ENCODE measurements at places on chromosomes 13 and 19.
A peak's percentile ranks its signal among the peaks of the same experiment; 100 is the strongest.

DNA sequence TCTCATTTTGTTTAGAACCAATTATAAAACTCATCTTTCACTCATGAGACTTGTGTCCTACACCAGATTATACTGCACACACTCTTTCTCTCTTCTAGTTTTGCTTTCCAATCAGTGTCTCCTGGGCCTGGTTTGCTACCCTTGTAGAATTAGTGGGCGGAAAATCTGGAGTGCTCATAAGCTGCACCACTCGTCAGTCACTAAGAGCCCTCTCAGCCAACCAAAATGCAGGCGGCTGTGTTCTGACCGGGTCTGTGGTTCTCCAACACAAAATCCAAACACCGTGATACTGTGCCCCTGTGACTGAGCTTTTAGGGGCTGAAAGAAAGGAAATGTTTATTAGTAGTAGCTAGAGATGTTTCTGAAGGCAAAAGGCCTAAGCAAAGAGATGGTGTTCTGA lies 83.7 kb upstream of the OBI1 start:
- no peak for DNase-seq

- no peak for DNase-seq
Measured at GRCh38 chr13:36973621-36974295, 25.4 kb downstream of the ALG5 start.

GRCh38 chr13:114126789-114127472 lies 5.5 kb downstream of the RASA3 start:
- no peak for DNase-seq

- no peak for DNase-seq
Measured at GRCh38 chr13:113420232-113420631, 33.1 kb downstream of the ADPRHL1 start.

DNA sequence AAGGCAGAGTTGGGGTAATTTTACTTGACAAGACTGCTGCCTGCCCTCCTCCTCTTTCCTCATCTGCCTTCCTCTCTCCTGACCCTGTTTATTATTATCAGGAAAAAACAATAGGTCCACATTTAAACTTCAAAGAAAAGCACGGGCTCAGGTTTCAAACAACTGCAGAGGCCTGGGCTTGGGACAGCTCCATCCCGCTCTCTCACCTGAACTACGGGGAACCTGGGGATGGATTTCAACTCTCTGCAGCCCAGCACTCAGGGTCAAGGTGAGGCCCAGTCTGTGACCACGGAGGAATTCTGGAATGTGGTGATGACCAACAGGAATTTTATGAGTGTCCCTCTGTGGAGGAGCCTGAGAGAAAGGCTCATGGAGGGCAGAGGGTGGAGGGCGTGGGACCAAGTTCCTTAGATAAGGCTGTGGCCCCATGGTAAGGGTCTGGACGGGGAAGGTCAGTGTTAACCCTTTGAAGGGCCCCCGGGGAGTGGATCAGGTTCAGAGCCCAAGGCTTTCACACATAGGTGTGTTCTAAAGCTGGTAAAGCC lies 220.8 kb upstream of the MAB21L1 start:
- no peak for DNase-seq

GRCh38 chr13:112984501-112984900 lies 15.5 kb downstream of the MCF2L start:
- DNase-seq = no peak

- DNase-seq = peak; percentile 92
Measured at GRCh38 chr19:33521480-33522370, at the start of gene PEPD. Gene PEPD, minus strand, starts transcription at chr19:33521791. Its CDS starts 31 bp downstream, at chr19:33521760.

GRCh38 chr13:50493683-50494082 lies 349.8 kb downstream of the DLEU7 start:
- DNase-seq = no peak

DNA sequence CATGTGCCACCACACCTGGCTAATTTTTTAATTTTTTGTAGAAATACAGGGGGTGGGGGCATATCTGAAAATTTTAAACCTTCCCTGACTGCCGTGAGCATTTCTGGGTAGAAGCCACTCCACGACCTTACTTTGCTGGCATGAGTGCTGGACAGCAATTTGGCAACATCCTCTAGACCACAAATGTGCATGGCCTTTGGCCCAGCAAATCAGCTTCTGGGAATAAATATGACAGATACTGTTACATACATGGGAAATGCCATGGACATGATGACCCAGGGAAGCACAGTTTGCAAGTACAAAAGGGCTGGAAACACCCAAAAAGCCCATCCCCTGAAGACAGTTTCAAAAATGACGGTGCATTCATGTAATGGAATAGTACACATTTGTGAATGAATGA lies 3.2 kb upstream of the PVR start:
- no peak for DNase-seq

DNA sequence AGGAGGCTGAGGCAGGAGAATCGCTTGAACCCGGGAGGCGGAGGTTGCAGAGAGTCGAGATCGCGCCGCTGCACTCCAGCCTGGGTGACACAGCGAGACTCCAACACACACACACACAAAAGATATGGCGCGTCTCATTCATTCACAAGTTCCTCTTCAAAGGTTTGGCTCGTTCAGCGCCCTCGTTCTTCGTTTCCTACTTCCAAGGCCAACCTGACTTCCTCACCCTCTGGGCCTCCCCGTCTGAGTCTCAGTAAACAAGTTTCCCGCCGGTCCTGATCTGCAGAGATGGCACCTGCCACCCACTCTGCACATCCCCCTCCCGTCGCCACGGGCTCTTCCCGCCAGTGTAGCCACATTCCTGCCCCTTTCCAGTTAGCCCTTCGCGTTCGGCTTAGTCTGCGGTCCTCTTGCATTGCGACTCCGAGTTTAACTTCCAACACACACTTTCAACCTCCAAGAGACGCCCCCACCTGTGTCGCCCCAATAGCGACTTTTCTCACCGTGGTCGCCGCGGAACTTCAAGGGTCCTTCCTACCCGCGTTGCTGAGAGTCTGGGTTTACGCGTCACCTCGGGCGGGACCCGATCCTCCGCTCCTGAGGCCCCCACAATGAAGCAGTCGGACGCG lies 1.3 kb upstream of the BSG start:
- no peak for DNase-seq

DNA sequence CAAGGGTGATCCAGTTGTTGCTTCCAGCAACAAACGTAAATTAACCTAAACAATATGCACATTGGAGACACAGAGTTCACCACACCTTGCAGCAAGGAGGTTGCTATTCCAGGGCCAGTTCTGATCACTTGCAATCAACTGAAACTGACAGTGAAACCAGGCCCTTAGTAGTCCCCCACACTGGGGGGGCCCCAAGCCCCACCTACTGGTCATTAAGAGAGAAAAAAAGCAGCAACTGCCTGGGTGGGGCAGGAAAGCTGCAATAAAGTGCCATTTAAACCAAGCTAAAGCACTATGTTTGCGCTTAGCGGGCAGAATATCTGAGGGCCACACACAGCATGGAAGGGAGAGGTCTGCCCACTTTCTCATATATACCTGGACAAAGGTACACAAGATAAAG lies 51.5 kb downstream of the ATP7B start:
- DNase-seq = no peak

DNA sequence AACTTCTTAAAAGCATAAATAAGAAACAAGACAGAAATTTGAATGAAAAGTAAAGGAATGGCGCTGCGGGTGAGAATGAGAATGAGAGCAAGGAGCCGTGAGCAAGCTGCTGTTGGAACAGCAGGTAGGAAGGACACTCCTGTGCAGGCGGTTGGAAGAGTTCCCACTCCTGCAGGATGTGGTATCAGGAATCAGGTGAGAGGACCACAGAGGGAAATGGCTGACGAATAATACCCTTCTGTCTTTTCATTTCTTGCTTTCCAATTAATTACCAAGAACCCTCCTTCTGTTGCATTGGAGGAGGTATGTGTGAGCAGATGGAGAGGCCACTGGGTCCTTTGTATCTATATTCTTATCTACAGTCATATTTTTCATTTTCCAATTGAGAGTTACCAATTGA lies 1504.2 kb downstream of the EFNB2 start:
- DNase-seq = peak; percentile 62

- DNase-seq = no peak
Measured at GRCh38 chr19:2608602-2608922, 93.9 kb downstream of the GNG7 start.

- DNase-seq = no peak
Measured at GRCh38 chr13:58238972-58239773, 607.6 kb downstream of the PCDH17 start.

DNA sequence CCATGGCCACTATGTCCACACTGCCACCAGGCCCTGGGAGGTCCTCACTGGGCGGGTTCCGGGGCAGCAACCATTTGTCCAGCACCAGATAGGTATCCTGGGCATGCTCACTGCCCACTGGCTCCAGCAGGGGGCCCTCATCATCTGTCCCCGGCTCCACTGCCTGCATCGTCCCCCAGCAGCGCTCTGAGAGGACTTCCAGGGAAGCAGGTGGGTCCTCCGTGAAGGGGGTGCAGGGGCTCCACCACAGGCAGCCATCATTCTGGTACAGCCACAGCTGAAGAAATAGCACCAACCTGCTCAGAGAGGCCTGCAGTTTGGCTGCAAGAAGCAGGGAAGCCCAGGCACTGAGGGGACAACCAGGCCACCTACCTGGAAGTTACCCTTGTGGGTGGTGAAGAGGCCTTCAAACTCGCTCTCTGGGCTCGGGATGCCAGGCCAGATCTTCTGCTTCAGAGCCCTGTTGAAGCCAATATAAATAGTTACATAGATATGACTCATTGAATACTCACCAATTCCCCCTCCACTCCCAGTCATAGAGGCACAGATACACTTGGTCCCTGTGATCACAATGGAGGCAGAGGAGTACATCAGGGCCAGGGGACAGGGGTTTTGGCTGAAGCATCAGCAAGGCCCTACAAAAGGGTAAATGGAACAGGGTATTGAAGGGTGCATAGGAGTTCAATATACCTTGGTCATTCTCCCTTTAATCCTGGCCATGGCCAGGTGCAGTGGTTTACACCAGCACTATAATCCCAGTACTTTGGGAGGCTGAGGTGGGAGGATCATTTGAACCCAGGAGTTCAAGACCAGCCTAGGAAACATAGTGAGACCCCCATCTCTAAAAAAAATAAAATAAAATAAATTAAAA lies 4.1 kb downstream of the SWSAP1 start:
- no peak for DNase-seq

GRCh38 chr19:3396881-3397265 lies 30.5 kb downstream of the NFIC start:
- DNase-seq = no peak

GRCh38 chr13:73198991-73199411 lies 140.2 kb downstream of the KLF5 start:
- no peak for DNase-seq

DNA sequence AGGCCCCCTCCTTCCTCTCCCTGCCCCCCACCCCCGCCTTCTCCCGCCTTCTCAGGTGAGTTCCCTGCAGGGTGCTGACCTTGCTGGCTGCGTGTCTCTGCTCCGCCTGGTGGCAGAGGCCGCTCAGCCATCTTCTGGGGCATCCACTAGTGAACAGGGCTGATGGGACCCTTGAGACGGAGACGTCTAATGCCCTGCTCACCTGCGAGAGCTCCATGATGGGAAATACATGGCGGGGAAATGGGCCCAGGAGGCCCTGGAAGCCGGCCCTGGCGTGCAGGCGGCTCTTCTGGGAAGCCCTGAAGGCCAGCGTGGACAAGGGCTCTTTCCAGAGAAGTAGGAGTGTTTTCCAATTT lies 15.2 kb upstream of the F7 start:
- no peak for DNase-seq

- no peak for DNase-seq
Measured at GRCh38 chr19:32232449-32232848, 113.0 kb upstream of the ZNF507 start.

- peak; percentile 74 for DNase-seq
Measured at GRCh38 chr19:53333463-53334449, at the start of gene ZNF845. Gene ZNF845, plus strand, starts transcription at chr19:53333749. Its CDS starts 7,559 bp downstream, at chr19:53341308.

DNA sequence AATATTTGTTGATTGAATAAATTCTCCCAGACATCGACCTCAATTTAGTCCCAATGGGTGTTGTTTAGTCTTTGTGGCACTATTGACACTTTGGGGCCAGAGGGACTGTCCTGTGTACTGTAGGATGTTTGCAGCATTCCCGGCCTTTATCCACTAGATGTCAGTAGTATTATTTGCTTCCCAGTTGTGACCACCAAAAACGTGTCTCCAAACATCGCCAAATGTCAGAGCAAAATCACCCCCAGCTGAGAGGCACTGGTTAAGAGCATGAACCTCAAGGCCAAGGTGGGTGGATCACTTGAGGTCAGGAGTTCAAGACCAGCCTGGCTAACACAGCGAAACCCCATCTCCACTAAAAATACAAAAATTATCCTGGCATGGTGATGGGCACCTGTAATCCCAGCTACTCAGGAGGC lies 15.4 kb downstream of the NLRP12 start:
- DNase-seq = no peak

GRCh38 chr13:110131424-110131823 lies 175.5 kb downstream of the COL4A1 start:
- DNase-seq = no peak

DNA sequence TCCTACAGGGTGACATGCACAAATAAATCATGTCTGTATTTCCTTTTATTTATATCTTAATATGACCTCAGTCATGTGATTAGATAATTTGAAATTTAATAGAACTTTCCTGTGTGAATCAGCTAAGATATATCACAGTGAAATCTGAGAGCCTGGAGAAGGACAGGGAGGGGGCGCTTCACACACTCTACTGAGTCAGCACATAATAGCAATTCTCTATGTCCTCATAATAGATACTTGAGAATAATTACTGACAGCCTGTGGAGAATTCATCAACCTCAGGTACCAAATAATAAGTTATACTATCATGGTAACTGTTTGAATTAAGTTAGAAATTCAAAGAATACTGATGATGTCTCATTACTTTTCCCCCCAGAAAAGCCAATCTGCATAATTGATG lies 98.0 kb upstream of the SLC10A2 start:
- DNase-seq = no peak

- DNase-seq = no peak
Measured at GRCh38 chr19:17602217-17602616, 46.8 kb downstream of the COLGALT1 start.

- peak; percentile 20 for DNase-seq
Measured at GRCh38 chr19:2186071-2186846, 22.5 kb downstream of the DOT1L start.

DNA sequence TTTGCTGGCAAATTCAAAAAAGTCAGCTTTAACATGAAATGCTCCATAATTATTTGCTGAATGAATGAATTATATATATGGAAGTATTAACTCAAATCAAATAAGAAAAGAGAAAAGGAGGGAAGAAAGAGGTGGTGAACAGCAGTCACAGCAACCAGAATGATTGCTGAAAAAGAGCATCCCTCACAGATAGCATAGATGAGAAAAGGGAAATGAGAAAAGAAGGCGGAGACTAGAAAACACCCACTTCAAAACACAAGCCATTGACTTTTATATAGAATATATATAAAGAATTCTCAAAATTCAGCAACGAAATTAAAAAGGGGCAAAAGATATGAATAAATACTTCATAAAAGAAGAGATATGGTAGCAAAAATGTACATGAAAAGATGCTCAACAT lies 75.2 kb downstream of the CAB39L start:
- DNase-seq = no peak

- DNase-seq = no peak
Measured at GRCh38 chr13:67632590-67632989, 402.5 kb upstream of the PCDH9 start.

All from cerebellar nuclear complex (tissue), 1 donor.